ENCODE measurements at places on chromosomes 5 and 9. TPM values are rescaled to one million over a fixed set of nuclear protein-coding genes. Genes with fewer than 3 reads are reported as not detected.

Gene C5orf34
- total RNA-seq: 12.3 TPM

GRCh38 chr5:142959683-142960657 lies 189.8 kb downstream of the ARHGAP26 start:
- peak; percentile 67 for DNase-seq

DNA sequence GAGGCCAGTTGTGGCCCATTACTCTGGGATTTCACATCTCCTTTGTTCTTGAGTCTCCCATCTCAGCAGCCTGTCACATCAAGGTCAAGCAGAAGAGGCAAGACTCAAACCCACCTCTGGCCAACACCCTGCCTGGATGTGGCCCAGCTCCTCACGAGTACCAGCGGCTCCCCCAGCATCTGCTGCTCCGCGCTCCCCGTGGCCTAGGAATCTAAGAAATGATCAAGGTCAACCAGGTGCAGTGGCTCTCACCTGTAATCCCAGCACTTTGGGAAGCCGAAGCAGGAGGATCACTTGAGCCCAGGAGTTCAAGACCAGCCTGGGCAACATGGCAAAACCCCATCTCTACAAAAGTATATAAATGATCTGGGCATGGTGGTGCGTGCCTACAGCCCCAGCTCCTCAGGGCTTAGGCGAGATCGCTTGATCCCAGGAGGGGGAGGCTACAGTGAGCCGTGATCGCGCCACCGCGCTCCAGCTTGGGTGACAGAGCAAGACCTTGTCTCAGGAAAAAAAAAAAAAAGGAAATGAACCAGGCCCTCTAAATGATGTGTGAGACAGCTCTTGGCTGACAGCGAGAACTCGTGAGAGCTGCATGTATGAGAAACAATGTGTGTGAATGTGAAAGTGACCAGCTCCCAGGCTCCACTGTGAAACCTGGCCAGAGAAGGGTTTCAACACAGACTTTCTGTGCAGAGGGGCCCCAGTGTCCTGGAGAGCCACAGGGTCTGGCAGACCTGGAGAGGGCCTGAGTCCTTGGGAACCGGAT lies 61.6 kb upstream of the ANGPTL2 start:
- DNase-seq: no peak

Gene PDE6A
- total RNA-seq: 0.07 TPM

- DNase-seq: no peak
These were observed 98.4 kb downstream of the PDE4D start for GRCh38 chr5:59795141-59795540.

DNA sequence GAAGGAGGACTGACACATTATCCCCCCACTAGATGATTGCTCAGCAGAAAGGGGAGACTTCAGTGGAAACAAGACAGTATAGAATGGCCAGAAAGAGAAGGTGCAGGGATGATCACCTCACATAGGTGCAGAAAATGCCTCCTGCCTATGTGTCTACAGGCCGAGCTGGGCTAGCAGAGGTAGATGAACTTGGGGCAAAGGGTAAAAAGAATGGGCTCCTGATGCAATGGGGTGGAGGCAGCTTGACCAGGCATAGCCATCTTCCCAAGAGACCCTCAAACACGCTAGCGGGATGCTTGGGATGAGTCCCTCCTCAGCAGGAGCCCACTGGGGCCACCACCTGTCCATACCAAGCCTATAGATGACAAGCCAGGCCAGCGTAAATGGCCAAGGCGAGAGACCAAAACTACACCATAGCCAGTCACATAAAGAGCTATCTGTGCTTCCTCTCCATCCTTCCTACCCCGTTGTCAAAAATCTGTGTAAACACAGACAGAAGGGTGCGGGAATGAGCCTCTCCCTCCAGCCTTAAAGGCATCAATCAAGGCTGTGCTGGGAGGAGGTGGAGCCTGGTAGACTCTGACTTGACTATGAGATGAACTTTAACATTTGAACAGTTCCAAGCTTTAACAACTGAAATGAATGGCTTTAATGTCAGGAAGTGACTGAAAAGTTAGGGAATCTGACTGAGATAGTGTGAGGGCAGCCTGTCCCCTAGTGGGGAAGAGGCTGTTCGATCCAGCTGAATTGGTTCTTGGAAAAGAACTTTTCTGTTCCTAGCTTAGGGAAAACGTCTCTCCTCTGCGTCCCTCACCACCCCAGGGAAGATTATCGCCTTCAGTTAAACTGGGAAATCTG lies 10.4 kb downstream of the C9orf152 start:
- DNase-seq: no peak

- no peak for DNase-seq
These were observed 73.2 kb downstream of the ACER2 start for GRCh38 chr9:19481971-19482404.

Gene FLT4
- 2.3 TPM for total RNA-seq

- DNase-seq: no peak
These were observed 116.8 kb upstream of the CNTLN start for GRCh38 chr9:17017931-17018491.

Gene NFIB
- total RNA-seq: 15.4 TPM

GRCh38 chr9:111873901-111874300 lies 22.7 kb upstream of the UGCG start:
- DNase-seq: no peak

Gene TRIM32
- 11.2 TPM for total RNA-seq

DNA sequence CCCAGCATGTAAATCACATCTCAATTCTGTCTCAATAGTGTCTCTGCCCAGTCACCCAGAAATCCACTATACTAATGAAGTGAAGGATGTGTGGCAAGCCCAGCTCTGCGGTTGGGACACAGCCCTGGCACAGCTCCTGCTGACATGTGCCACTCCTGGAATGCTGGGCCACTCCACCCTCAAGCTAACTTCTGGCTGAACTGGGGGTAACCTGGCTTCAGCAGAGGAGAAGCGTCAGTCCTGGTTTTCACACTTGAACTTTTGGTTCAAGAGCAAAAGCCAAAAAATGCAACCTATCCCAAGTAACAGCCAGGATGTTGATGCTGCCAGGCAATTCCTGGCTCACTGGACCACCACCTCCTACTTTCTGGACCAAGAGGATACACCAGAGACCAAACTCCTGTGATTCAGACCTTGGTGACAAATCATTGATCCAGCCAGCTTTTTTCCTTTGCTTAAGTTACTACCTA lies 86.4 kb downstream of the ARRDC3 start:
- peak; percentile 95 for DNase-seq

DNA sequence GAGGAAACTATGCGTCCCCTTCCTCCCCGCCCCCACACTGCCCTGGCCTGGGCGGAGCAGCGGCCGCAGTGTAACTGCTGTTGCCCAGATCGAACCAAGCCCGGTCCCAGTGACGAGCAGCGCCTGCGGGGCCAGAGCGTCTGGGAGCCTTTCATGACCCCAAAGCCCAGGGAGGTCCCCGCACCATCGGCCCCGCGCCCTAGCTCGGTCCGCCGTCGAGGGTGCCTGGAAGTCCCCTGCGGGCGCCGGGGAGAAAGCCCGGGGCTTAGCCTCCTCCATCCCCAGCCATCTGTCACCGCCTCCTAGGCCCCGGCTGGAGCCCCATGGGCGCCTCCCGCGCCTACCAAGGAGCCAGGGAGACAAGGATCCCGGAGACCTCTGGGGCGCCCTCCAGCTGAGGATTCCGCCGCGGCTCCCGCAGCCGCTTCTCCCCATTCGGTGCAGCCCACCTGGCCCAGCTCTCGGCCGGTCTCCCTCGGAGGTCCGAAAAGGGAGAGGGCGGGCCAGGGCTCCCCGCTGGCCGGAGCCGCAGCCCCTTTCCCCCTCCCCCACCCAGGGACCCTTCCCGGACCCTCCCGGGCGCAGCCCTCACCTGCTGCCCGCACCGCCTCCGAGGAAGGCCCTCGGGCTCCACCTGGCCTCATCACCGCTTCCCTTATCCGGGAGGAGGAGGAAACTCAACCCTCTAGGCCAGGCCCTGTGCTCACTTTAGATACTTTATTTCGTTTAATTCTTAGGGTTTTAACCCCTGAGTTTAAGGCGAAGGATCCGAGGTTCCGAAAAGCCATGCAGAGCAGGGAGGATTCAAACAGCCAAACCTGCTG lies 45.6 kb downstream of the APTX start:
- DNase-seq: no peak

DNA sequence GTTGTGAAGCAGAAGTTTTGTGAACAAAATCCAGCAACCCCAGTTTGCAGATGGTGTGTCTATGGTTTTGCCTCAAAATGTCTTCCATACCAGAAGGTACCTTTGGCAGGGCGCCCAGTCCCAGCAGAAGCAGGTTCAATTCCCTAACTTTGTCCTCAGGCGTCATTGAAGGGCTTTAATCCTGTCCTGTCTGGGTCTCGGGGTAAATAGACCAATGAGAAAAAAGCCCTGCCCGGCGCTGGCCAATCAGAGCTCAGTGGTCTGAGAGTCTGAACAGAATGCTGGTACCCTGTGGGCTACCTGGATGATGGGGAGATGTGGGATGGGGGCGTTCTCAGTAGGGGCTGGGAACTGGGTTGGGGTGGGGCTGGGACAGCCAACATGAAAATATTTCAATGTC lies 6.2 kb upstream of the ST6GALNAC4 start:
- DNase-seq: no peak

Gene UNC5A
- 4.1 TPM for total RNA-seq

- DNase-seq: peak; percentile 6
These were observed 12.6 kb downstream of the LMBRD2 start for GRCh38 chr5:36138900-36139683.

GRCh38 chr9:95268681-95269080 lies 48.8 kb downstream of the FANCC start:
- DNase-seq: peak; percentile 32

DNA sequence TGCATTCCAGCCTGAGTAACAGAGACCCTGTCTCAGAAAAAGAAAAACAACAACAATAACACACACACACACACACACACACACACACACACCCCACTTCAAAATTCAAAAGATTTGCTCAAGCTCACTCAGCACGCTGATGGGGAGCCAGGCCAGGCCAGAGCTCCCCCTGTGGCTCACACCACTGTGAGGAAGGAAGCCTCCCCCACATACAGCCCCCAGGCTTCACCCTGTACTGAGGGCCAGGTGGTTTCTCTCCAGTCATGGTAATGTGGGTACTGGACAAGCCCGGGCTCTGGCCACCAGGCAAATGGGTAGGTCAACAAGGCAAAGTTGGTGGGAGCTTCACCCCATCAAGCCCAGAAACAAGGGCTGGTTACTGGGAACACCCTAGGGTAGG lies 19.0 kb downstream of the ATOX1 start:
- DNase-seq: no peak

DNA sequence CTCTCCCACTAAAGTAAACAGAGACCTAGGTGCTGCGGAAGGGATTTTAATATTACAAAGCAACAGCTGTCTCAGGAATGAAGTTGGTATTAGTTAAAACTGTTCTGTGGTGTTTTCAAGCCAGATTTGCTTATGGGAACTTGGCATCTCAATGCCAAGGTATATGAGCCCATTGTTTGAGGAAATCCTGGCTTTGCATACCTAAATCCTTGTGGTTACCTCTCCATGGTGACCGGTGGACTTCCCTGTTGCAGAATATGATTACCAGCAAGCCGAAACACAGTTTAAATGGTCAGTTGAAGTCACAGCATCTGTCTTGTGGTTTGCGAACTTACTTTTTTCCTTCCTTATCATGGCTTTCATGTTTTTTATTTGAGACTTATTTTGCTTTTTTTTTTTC lies 62.3 kb upstream of the TXNDC8 start:
- DNase-seq: no peak

DNA sequence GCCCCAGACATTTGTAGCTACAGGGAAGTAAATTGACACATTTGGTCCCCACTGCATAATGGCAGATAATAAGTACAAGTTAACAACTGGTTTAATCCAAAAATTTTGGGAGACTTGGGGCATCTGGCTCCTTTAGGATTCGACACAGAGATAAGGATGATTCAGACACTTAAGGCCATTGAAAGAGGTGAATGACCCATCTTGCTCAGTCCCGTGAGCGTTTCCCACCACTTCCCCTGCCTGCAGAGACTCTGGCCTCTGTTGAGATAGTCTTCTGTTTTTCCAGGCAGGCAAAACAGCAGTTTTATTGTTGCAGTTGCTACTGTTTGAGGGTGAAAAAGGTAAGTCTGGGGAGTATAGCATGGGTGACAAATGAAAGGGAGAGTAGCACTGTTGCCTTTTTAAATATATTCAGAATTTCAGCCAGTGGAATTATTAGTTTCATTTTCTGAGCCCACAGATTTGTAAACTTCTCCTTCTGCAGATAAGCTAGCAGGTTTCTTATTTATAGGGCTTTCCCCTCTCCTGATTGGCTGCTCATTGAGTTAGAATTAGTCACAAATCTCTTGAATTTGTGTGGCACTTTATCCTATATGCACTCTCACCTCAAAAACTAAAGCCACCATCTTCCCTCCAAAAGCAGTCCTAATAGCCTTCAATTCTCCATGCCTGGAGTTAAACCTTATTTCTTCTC lies 19.3 kb downstream of the ACO1 start:
- no peak for DNase-seq

Gene THG1L
- total RNA-seq: 28.8 TPM

DNA sequence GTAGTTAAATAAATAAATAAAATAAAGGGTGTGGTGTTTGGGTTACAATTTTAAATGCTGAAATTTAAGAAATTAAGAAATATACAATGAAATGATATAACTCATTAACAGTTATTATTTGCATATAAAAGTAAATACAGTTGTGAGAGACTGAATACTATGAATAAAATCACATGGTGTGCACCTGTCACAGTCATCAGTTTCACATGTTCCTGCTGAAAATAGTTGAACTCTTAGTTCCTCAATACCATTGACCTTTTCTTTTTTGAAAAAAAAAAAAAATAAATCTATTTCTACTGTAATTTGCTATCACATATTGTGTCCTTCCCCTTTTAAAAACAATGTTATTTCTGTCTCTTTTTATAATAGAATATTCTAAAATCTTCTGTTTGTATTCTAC lies 130.9 kb upstream of the CHD1 start:
- DNase-seq: no peak

- no peak for DNase-seq
These were observed 491.1 kb downstream of the KIF4B start for GRCh38 chr5:155504606-155505005.

Gene MOB3B
- total RNA-seq: not detected

GRCh38 chr5:175590471-175590881 lies 67.4 kb upstream of the HRH2 start:
- DNase-seq: peak; percentile 49

Gene ANKRD55
- total RNA-seq: 4.7 TPM

- DNase-seq: peak; percentile 6
These were observed 77.6 kb upstream of the SEMA6A start for GRCh38 chr5:116652196-116652729.

DNA sequence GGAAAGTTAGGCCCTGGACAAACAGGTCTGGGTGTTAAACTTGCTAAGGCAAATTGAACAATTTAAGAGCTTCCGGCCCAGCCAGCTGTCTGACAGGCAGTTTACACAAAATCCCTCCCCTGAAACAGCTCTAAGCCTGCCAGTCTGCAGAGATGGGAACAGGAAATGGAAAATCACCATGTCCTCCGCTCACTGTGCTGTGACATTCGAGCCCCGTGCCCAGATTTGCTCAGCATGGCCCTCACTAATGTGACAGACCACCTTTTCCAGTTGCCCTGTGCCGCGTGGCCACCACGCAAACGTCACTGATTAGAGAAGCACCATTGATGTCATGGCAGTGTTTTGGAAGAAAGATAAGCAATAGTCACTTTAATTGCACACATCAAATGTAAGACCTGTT lies 41.0 kb downstream of the CCNJL start:
- no peak for DNase-seq

GRCh38 chr9:130528674-130529073 lies 50.7 kb upstream of the FUBP3 start:
- no peak for DNase-seq

Gene SHLD3
- total RNA-seq: 0.51 TPM

- DNase-seq: no peak
These were observed 862.2 kb downstream of the DTWD2 start for GRCh38 chr5:118126159-118126558.
